ENCODE measurements at places on chromosomes 3 and 15.
A peak's percentile ranks its signal among the peaks of the same experiment; 100 is the strongest.

DNA sequence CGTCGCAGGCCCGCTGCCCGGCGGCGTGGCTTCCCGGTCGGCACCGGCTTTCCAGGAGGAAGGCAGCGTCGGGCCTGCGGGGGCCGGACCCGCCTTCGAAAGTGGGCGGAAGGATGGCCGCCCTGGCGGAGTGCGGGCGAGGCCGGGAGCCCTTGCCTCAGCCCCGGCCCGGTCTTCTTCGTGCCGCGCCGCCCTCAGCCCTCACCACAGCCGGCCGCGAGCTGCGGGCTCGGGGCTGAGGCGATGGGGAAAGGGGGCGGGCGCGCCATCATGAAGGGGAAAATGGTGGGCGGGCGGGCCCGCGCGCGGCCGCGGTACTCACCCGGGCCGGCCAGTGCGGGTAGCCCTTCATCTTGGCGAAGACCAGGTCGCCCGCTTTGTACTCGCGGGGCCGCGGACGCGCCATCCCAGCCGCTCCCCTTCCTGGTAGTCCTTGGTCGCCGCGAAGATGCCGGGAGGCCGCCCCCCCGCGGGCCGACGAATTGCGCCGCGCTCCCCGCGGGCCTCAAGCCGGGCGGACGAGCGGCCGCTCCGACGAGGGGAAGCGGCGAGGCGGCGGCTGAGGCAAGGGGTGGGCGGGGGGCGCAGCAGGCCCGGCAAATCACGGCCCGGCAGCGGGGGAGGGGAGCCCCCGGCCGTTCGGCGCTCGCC, 489 bp downstream of the HDGFL3 start:
- peak; percentile 50 for DNase-seq

DNA sequence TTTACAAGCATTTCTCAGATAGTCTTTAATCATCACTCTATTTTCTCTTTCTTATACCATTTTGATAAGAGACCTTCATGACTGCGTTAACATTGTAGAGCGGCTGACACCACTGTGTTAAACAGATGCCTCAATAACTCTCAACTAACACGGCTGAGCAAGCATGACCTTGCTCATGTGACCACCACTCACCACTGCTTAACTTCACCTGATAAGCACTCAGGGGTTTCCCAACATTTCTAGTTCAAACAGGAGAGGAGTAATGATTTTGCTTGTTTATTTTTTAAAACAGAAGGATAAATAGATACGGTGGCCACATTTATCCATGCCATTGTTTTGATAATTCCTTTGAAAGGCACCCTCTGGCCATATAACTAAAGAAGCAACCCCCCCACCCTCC, 37.7 kb upstream of the TMEM45A start:
- no peak for DNase-seq

DNA sequence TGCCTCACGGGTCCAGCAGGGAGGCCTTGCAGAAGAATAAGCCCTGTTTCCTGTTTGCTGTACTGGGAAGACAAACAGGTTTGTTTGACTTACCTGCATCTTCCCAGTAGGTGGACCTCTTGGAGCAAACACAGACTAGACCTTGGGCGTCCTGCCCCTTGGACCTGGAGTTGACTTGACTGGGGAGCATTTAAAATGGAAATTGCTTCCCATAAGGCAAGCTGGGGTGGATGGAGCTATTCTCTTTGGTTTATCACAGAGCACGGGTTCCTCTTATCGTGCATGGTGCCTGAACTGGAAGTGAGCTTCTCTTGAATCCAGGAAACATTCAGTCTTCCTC, 151.4 kb downstream of the RPLP1 start:
- DNase-seq, result no peak

- DNase-seq, result no peak
Measured at GRCh38 chr3:51445544-51446280, 54.1 kb downstream of the DCAF1 start.

DNA sequence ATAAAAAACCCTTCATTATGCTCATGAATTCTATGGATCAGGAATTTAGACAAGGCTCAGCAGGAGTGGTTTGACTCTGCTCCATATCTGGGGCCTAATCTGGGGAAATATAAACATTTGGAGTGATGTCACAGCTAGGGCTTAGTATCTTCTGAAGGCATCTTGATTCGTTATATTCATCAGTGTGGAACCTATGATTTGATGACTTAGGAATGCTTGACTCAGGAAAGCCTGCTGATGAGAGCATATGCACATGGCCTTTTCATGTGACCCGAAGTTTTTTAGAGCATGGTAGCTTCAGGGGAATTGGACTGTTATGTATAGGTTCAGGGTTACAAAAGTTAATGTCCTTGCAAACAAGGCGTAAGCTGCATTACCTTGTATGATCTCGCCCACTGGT, 184.9 kb upstream of the LRRC3B start:
- no peak for DNase-seq

GRCh38 chr3:127194601-127195187, 1.8 kb downstream of the PRR23E start:
- DNase-seq, result no peak

DNA sequence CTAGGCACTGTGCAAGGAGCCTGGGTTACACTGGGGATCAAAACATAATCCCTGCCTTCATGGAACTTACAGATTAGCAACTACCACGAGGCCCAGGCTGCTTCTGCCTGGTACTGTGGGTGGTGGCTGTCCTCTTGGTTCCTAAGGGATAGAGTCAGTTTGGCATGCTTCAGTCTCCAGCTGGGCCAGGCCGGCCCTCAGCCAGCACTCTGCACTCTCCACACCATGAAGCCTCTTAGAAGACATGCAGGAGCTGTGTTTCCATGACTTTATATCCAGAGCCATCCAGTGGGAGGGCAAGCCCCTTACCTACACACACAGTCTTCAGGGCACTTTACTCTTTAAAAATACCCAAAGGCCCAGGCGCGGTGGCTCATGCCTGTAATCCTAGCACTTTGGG, 54.4 kb downstream of the ATP1B3 start:
- no peak for DNase-seq

DNA sequence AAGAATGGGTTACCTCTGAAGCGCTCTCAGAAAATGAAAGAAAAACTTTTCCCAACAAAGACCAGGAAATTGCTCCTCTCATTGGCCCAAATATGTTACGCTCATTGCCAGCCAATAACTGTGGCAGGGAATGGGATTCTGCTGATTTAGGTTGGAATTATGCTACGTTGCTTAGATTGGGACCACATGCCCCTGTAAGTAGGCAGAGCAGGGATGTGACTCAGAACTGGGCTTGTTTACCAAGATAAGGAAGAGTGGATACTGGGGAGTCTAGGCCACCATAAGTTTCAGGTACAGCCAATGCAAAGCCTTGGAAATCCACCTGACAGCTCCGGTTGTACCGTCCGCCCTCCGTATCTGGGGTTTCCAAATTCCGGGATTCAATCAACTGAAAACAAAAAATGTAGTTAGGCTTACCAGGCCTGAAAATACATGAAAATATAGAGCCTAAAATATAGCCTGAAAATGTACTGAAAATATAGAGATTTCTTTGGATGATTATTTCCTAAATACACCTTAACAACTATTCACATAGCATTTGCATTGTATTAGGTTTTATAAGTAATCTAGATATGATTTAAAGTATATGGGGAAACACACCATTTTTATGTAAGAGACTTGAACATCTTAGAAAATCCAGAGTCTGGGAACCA, 1.5 kb upstream of the TCF12 start:
- no peak for DNase-seq

GRCh38 chr3:49222002-49222401, 50.6 kb downstream of the KLHDC8B start:
- no peak for DNase-seq

GRCh38 chr3:12877040-12877439, 35.7 kb upstream of the RPL32 start:
- DNase-seq, result no peak

- DNase-seq, result peak; percentile 86
Measured at GRCh38 chr3:12759097-12759679, at the start of gene TMEM40. TSS of gene TMEM40 (minus strand) at chr3:12759259. CDS start at chr3:12749832, 9,427 bp downstream.

- DNase-seq, result no peak
Measured at GRCh38 chr3:14366915-14367823, 35.2 kb upstream of the SLC6A6 start.

DNA sequence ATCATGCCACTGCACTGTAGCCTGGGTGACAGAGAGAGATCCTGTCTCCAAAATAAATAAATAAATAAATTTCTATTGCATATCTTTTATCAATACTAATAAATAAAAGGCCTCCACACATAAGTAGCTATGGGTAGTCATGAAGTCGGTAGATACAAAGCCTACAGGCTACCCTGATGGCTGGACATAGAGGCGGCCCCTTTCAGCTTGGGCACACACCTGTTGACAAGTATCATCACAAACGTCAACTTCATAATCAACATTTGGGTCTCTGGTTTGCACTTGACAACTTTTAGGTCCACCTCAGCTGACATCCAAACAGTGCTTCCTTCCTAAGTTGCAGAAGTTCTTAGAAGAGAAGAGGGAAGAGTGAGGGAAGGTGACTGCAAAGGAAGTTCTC, 53.4 kb downstream of the ITGA11 start:
- no peak for DNase-seq
